HCT116 (cell line): ENCODE measurements at places on chromosomes 6 and 20. TPM values are rescaled to one million over a fixed set of nuclear protein-coding genes. Genes with fewer than 3 reads are reported as not detected.
A peak's percentile ranks its signal among the peaks of the same experiment; 100 is the strongest.

CRISP3 gene
- not detected for total RNA-seq

RCAN2 gene
- 0.57 TPM for total RNA-seq

PLA2G7 gene
- 2.8 TPM for total RNA-seq

DEFB124 gene
- not detected for total RNA-seq

OR12D3 gene
- not detected for total RNA-seq

FKBP1C gene
- 1.6 TPM for total RNA-seq

IMPG1 gene
- not detected for total RNA-seq

TMC2 gene
- total RNA-seq: not detected

SLC18B1 gene
- total RNA-seq: 18.1 TPM

GGTLC1 gene
- not detected for total RNA-seq

PSORS1C2 gene
- not detected for total RNA-seq

IL17F gene
- not detected for total RNA-seq

FBXO5 gene
- total RNA-seq: 38.9 TPM

TRIM40 gene
- not detected for total RNA-seq

OPRM1 gene
- not detected for total RNA-seq

NHSL1 gene
- 15.4 TPM for total RNA-seq

DOK5 gene
- not detected for total RNA-seq

GRCh38 chr6:14873101-14873500, 372.8 kb upstream of the JARID2 start:
- DNase-seq: no peak

DNA sequence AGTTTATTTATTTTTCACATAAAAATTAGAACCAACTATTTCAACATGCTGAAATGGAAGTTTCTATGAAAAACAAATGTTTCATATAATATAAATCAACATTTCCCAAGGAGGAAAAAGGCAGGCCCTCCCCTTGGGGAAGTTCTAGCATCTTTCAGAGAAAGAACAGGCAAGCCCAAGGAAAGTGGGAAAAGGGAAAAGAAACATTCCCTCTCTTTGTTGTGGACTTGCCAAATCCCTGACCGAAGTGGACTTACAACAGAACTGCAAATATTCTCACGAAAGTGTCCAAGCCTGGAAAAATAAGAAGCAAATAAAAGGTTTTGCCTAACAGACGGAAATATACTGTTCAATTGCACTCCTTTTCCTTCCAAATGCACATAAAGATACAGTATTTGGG, 214.4 kb downstream of the ATXN1 start:
- no peak for DNase-seq

GRCh38 chr20:24766826-24767622, 182.0 kb upstream of the CST7 start:
- DNase-seq: no peak

GRCh38 chr20:48921883-48922820, 641 bp downstream of the ARFGEF2 start:
- no peak for DNase-seq

DNA sequence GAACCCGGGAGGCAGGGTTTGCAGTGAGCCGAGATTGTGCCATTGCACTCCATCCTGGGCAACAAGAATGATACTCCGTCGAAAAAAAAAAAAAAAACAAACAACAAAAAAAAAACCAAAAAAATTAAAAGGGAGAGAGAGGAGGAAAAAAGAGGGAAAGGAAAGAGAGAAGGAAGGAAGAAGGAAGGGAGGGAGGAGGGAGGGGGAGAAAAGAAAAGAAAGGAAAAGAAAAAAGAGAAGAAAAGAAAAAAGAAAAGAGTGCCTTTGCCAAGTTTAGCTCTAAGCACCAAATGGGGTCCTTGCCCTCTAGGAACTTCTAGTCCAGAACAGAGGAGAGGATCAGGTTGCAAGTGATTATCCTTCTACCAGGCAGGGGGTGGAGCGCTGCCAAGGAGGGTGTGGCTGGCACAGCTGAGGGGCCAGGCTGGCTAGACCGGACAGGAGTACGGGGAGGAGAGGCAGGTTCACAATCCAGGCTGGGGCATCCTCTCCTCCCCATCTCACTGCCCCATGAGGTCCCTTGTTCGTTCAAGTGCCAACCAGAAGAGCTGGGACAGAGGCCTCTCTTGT, 19.1 kb downstream of the GNAS start:
- no peak for DNase-seq

GRCh38 chr20:62961799-62962198, 9.3 kb downstream of the SLC17A9 start:
- no peak for DNase-seq

GRCh38 chr20:54680872-54681619, 205.7 kb downstream of the DOK5 start:
- DNase-seq: peak; percentile 15

DNA sequence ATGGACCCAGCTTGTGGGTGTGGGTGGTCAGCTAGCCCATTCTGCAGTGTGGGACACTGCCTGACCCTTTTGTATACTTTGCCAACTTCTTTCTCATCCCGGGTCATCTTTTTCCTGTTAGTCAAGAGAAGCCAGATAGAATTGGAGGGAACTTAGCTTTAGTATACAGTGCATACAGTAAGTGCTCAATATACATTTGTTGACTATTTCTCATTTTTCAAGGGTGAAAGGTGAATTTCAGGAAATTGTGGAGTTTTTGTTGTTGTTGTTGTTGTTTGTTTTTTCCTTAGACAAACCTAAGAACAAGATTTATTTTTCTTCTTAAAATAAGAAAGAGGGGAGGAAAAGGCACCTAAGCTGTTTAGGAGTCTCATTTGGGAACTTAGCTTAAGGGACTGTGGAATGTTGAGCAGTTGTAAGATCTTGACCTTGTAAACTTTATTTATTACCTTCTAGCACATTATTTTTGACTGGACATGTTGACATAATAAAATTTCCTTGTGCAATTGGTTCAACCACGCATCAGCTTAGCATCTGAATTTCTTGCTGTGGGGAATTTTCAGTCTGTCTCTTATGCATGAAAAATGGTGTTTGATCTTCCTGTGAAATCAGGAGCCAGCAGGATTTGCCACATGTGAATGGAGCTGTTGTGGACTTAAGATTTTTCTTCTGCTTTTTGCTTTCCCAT, 113.6 kb downstream of the ARID1B start:
- DNase-seq: no peak

- no peak for DNase-seq
These were observed 22.9 kb downstream of the STX7 start for GRCh38 chr6:132490024-132490423.

- no peak for DNase-seq
These were observed 8.2 kb downstream of the DIDO1 start for GRCh38 chr20:62918147-62918546.

GRCh38 chr20:2887715-2888114, 14.4 kb downstream of the PTPRA start:
- no peak for DNase-seq

DNA sequence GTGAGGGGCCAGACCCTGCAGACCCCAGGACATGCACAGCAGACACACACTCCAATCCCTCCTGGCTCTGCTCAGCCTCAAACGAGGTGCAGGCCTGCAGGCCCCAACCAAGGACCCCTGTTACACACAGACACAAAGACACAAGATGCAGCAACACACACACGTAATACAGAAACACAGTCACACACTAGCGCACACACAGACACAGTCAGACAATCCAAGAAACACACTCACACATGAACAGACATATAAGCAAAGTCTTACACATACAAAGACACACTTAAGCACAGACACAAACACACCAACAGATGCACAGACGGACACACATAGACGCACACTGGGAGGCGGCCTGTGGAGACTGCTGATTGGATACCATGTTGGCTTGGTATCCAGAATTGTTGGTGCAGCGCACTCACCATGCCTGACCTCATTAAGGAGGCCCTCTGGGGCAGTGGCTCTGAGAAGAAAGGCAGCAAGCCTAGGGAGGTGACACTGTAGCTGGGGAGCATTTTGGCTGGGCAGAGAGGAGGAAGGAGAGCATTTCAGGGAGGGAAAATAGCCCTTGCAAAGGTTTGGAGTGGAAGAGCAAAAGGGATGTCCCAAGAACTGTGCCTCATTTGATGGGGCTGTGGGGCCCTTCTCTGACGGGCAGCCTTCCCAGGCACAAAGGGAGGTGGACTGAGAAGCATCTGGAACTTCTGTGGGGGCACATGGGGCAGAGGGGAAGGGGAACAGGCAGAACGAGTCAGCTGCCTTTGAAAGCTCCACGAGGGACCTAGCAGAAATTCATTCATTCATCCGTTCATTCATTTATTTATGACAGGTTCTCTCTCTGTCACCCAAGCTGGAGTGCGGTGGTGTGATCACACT, 1.4 kb upstream of the HSPA12B start:
- DNase-seq: no peak

GRCh38 chr20:36352843-36353553, 46.9 kb downstream of the DLGAP4 start:
- DNase-seq: no peak

- no peak for DNase-seq
These were observed 35.0 kb downstream of the SIRPA start for GRCh38 chr20:1930165-1930564.

DNA sequence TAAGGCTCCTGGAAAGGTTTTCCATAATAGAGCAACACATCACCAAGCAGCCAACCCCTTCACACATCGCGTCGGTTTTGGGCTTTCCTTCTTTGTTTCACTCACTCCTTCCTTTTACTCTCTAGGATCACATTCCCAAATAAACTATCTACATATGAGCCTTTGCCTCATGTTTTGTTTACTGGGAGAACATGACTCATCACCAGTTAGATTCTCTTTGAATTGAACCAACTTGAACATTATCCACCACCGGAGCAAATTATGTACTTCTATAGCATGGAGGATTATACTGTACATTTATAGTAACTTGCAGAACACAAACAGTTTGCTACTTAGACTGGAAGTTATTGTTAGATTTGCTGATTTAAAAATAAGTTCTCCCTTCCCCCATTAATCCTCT, 41.0 kb downstream of the SAMD5 start:
- DNase-seq: no peak

DNA sequence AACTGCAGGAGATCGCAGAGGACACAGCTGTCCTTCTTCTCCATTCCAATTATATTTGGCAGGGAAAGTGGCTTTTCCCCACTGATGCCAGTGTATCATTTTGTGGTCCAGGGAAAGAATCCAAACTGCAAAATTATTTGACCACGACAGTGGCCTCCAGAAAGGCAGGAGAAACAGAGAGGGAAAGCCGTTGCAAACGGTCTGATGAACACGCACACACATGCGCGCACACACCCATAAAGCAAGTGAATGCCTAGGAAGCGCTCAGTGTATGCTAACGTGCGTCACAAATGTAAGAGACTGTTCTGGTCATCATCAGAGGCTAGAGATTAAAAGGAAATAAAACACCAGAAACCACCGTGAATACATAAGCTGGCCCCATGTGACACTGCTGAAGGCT, 54.0 kb downstream of the NPEPL1 start:
- no peak for DNase-seq

DNA sequence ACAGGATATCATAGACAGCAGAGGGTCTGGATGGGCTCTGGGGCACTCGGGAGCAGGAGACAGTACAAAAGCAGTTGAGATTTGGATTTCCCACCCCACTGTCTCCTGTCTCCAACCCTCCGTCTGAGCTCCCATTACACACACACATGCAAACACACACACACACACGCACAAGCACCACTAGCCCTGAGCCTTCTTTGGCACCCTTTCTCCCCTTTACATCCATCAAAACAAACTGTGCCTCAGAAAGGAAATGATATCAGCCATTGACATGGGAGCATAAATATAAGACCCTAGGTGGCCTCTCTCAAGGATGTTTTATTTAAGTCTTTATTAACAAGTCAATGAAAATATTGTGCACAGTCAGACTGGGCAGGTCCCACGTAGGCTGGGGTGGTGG, 17.5 kb downstream of the TTBK1 start:
- DNase-seq: no peak

- no peak for DNase-seq
These were observed 4.0 kb downstream of the TP53TG5 start for GRCh38 chr20:45374101-45374467.

- DNase-seq: no peak
These were observed 180.0 kb upstream of the SMLR1 start for GRCh38 chr6:130647246-130647645.

- DNase-seq: no peak
These were observed 303 bp downstream of the ILRUN start for GRCh38 chr6:34696189-34696738.

GRCh38 chr20:53786445-53787267, 193.0 kb upstream of the ZNF217 start:
- peak; percentile 35 for DNase-seq

GRCh38 chr6:164336455-164336854, 921.9 kb downstream of the QKI start:
- DNase-seq: no peak

- no peak for DNase-seq
These were observed 37.6 kb downstream of the HMGN3 start for GRCh38 chr6:79196912-79197311.

DNA sequence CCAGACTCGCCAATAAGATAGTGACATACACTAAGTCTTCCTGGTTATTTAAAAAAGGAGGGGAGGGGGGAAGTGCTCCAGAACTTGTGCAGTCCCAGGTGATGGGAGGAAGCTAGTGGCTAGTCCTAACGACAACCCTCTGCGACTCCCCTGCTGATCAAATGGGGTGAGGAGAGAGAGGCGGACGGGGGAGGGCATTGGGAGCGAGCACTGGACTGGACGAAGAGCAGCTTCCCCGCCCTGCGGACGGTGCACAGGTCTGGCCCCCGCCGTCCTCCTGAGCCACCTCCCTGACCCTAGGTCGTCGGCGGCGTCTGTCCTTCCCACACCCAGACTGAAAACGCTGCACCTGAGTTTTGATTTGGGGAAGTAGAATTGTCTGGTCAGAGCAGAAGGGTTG, 2.2 kb upstream of the OLIG3 start:
- DNase-seq: no peak

DNA sequence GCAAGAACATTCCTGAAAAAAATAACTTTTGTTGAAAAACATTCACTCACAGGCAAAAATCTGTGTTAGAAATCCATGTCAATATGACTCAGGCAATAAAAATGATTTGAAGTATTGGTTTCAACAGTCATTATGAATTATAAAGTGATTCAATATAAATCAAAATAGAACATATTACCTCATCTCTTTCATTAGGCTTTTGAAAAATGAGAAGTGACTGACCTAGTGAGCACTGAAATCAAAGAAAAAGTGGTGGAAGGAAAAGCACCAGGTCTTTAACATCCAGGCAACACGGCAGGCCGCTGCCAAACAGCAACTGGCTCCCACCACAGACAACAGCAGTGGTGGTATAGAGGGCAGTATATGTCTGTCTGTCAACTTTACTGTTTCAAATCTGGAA, 68.9 kb downstream of the MAN1A1 start:
- DNase-seq: no peak

- no peak for DNase-seq
These were observed 229.3 kb downstream of the TMEM242 start for GRCh38 chr6:157094038-157094437.

- DNase-seq: peak; percentile 72
These were observed 774 bp downstream of the PLEKHG1 start for GRCh38 chr6:150600301-150601017.
